ENCODE measurements at places on chromosomes 6 and 20.

DNA sequence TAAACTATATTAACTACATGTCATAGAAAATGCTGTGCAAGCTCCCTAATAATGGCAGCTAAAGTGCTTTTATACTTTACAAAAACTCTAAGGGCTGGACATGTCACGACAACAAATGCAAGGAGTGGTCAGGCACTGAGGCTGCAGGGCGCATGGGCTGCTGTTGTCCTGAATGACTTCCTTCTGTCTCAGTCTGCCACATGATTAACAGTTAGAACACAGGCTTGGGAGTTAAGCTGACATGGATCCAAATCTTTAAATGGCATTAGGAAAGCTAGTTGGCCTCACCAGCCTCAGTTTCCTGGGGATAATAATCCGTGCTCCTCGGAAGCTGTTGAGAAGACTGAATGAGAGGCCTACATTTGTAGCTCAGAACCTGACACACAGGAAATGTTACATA lies 57.4 kb downstream of the PREP start:
- no peak for DNase-seq

DNA sequence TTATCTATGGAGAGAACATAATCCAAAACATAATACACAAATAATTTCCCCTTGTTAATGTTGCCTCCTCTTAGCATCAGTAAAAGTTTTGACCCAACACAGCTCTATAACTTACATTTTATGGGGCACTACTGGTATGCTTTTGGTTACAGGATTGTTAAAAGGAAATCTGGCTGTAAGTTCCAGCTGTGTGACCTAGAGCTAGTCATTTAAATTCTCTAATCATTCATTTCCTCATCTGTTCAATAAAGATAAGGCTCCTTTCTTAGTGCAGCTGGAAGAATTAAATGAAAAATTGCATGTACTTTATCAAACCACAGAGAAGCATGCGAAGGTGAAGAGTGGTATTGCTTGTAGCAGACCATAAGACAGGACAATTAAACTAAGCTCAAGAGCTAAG lies 4.6 kb downstream of the SLC17A2 start:
- DNase-seq: no peak

DNA sequence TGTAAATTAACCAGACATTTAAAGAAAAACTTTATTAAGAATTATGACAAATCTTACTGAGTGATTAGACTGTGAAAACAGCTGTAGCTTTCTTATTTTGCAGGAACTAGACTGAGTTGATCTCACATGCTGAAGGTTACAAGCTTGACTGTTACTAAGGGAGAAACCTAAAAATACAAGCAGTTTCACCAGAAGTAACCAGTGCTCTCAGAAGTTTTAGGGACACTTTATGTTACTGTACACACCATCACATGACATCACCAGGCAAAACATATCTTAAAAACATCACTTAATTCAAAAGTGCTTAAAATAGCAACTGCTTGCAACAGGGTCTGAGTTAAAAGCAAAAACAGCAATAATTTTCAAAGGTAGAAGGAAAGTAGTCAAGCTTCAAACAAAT lies 5.4 kb downstream of the FBXO30 start:
- no peak for DNase-seq

- no peak for DNase-seq
These were observed 562 bp downstream of the MOCS1 start for GRCh38 chr6:39933669-39934130.

DNA sequence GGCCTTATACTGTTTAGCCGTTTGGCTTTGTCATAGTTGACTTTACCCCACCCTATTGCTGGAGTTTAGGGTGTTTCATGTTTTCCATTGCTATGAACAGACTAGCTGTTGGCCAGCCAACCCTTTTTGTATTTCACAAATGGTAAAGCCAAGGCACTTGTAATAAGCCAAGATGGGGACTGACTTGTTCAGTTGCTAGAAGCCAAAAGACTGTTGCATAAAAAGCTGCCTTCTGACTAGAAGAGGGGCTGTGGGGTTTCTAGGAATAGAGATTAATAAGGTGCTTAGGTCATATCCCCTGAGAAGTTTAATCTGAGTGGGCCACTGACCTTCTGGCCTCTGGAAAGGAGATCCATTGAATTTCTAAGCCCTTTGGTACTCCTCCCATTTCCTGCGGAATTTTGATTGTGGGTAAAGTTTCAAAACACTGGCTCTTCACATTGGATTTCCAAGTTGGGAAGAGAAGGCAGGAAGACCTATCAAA lies 211.1 kb downstream of the PLCB4 start:
- no peak for DNase-seq

GRCh38 chr6:107736713-107737396 lies 87.3 kb downstream of the SCML4 start:
- no peak for DNase-seq

- no peak for DNase-seq
These were observed at the start of gene FGD2 for GRCh38 chr6:37005061-37005810. Gene FGD2 (plus strand): TSS chr6:37005655. CDS start chr6:37005818, 163 bp downstream.

- no peak for DNase-seq
These were observed 1.7 kb upstream of the ADGRF5 start for GRCh38 chr6:46923476-46923875.

GRCh38 chr6:161596807-161597520 lies 323.1 kb upstream of the AGPAT4 start:
- no peak for DNase-seq

- no peak for DNase-seq
These were observed 191.9 kb downstream of the ISM1 start for GRCh38 chr20:13412806-13413445.

GRCh38 chr20:4978050-4978918 lies 23.0 kb downstream of the SLC23A2 start:
- no peak for DNase-seq

GRCh38 chr6:108610957-108611586 lies 50.4 kb downstream of the FOXO3 start:
- DNase-seq: no peak

GRCh38 chr6:35473850-35474130 lies 5.6 kb downstream of the RPL10A start:
- no peak for DNase-seq

GRCh38 chr20:45495501-45495941 lies 19.9 kb downstream of the SPINT3 start:
- DNase-seq: no peak

GRCh38 chr6:33667072-33667471 lies 44.4 kb downstream of the UQCC2 start:
- DNase-seq: no peak

GRCh38 chr6:27668442-27669294 lies 195.8 kb upstream of the ZNF184 start:
- no peak for DNase-seq

DNA sequence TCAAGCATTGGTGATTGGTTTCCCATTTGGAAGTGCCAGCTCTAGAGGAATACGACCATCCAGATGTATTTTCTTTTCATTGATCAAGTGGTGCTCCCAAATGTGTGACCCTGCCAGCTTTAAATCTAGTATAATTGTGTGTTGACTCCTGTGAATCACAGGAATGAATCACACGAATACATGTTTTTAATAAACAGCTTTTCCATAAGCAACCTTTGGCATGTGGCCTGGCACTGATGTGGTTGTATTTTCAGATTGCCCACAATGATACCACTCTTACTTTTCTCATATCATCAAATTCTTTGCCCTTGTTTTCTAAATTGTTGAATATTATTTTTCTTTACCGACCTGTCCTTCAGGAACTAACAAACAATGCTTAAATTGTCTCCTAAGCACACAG lies 367 bp downstream of the GSTA3 start:
- DNase-seq: no peak

- DNase-seq: no peak
These were observed 391.8 kb upstream of the SOX4 start for GRCh38 chr6:21201637-21202350.

- DNase-seq: no peak
These were observed 18.7 kb upstream of the PXDC1 start for GRCh38 chr6:3770023-3770720.

- no peak for DNase-seq
These were observed 8.3 kb downstream of the FAM83D start for GRCh38 chr20:38934530-38934929.

- DNase-seq: no peak
These were observed 32.9 kb downstream of the COX4I2 start for GRCh38 chr20:31670371-31671228.

- no peak for DNase-seq
These were observed 10.3 kb downstream of the CST3 start for GRCh38 chr20:23627501-23627900.

GRCh38 chr6:150072201-150072600 lies 3.3 kb upstream of the ULBP3 start:
- no peak for DNase-seq

DNA sequence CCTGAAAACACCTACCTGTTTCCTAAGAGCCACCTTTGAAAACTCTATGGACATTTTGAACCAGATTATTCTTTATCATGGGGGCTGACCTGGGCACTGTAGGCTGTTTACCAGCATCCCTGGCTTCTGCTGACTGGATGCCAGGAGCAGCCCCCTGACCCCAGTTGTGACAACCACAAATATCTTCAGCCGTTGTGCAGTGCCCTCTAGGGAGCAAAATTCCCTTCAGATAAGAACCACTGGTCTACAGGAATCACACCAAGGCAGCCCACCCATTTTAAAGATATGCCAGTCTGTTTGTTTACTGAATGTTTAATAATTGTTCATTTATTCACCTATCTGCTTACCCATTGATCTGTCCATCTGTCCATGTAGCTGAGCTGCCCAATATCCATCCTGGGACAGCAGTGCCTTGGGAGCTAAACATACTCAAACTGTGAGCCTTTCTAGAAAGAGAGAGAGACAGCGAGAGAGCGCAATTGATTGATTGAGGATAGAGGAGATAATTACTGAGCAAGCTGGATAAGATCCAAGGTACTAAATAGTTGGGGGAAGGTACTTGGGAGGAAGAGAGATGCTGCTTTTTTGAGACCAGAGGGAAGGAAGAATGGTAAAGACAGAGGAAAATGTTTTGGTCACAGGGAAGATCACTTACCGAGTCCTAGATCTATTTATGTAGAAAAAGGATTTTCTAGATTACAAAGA lies 276.8 kb downstream of the NRN1 start:
- no peak for DNase-seq

- DNase-seq: no peak
These were observed 39.4 kb upstream of the ARMH2 start for GRCh38 chr6:24838081-24838480.

DNA sequence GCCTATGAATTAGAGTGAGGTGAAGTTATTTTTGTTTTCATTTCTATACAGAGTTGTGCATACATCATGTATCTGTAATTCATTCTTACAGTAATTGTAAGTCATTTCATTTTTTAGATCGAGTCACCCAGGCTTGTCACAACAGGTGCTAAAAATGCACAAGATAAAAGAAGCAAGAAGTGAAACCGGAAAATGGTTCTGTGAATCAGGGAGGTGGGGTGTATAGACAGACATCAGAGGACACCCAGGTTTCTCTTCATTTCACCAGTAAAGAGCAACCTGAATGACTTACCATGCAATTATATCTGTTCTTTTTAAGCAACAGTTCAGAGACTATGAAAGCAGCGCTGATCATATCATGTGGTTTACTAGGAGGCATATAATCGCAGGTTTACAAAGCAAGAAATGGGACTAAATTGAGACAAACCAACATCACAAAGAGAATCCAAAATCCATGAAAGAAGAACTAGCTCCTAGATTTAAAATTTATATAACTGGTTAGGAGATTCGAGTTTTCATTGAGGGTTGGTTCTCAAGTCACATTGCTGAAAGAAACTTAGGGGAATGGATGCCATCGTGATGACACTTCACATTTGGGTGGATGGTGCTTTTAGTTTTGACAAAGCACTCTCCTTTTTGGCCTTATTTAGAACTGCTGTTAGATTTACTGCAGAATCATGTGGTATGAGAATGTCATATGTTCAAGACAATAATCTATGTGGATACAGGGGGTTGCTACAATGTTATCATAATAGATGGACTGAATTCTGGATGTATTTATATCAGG lies 27.9 kb upstream of the TBC1D7 start:
- no peak for DNase-seq

DNA sequence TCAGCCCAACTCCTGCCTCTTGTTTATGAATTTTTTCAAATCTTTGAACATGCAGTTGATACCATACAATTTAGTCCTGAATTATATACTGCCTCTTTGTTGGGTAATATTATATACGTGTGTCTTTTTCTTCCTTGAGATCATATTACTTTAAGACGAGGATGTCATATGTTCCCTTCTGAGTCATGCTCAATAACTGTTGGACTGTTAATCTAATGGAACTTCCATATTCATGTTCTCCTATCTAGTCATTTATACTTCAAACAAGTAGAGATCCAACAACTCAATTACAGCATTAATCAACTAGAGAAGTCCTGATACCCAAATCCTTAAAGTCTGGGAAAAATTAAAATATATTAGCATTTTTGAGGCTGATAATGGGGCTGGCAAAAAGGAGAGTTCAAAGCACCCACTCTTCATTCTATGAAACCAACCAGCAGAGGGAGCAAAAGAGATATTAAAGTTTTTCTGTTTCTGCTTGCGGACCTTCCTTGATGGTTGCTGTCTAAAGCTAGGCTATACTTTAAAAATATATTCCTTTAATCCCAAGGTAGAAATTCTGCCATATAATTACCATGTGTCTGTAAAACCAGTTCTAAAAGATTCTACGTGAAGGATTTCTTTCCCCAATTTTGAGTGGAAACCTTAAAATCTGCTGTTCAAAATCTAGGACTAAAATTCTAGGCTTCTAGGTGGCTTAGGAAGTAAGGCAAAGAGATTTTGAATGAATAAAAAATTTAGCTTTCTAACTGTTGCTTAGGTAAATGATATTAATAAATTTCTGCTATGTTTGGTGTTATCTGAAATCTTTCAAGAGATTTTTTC lies 498.9 kb downstream of the BCKDHB start:
- DNase-seq: no peak

DNA sequence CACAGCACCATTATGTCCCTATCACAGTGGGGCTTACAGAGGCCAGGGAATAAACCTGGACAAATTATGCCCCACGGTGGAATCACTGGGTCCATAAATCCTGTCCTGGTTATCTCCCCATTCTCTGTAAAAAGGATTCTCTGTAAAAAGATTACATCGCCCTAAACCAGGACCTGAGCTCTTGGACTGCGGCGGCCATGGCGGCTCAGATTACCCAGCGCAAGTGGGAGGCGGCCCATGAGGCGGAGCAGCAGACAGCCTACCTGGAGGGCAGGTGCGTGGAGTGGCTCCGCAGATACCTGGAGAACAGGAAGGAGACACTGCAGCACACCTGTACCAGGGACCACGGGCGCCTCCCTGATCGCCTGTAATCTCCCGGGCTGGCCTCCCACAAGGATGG lies 8.4 kb upstream of the HLA-A start:
- DNase-seq: no peak

- no peak for DNase-seq
These were observed 109.3 kb downstream of the SLC23A2 start for GRCh38 chr20:4891997-4892396.

DNA sequence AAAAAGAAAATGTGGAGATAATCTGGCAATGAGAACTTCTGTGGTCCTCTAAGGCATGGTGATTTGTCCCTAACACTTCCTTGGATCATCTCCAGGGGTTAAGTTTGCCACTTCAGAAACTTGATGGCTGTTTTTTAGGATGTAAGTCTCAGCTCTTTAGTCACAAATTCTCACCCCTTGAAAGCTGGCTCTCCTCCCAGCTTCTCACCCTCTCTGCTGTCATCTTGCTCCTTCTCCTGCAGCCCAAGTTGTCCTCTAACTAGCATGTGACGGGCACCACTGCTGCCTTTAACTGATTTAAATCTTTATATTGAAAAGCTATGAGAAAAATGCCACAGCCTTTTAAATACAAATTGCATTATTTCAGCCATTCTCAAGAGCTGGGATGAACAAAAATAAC lies 107.8 kb downstream of the MAP3K5 start:
- no peak for DNase-seq

Data from AG09309 (cell line).